ENCODE measurements at places on chromosomes 7 and 10.

GRCh38 chr7:43764039-43764761, 5.7 kb downstream of the BLVRA start:
- no peak for DNase-seq

DNA sequence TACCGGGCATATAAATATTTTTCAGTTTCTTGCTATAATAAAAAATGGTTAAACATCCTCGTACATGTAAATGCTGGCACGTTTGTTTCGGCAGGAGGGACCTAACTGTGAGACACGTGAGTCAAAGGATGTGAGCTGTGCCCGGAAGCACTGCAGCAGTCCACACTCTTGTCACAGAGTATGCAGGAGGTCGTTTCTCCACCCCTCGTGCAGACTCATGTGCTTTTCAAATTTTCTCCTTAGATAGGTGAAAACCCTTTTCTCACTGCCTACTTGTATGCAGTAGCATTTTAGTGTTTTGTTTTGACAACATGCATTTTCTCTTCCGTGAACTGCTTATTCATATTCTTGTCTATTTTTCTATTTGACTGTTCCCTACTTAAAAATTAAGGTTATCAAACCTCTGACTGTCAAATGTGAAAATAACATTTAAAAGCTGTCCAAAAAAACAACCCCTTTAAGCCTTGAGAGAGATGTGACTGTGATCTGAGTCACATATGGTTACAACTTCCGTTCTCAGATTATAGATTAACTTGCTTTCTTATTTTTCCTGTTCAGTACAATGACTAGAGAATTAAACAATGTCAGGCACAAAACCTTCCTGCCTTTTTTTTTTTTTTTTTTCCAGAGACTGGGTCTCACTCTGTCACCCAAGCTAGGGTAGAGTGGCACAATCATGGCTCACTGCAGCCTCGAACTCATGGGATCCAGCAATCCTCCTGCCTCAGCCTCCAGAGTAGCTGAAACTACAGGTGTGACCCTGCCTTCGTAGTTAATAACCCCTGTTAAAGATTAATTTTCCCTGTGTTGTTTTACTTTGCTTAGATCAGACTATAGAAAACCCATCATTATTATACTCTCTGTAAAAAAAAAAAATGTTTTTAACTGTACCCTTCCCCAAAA, 45.1 kb downstream of the DPY19L1 start:
- DNase-seq, result peak; percentile 30

- DNase-seq, result no peak
These were observed 734 bp upstream of the VGF start for GRCh38 chr7:101165958-101166647.

- no peak for DNase-seq
These were observed 69.5 kb downstream of the RAPGEF5 start for GRCh38 chr7:22287412-22287811.

GRCh38 chr10:68112837-68113236, 3.5 kb downstream of the MYPN start:
- no peak for DNase-seq

DNA sequence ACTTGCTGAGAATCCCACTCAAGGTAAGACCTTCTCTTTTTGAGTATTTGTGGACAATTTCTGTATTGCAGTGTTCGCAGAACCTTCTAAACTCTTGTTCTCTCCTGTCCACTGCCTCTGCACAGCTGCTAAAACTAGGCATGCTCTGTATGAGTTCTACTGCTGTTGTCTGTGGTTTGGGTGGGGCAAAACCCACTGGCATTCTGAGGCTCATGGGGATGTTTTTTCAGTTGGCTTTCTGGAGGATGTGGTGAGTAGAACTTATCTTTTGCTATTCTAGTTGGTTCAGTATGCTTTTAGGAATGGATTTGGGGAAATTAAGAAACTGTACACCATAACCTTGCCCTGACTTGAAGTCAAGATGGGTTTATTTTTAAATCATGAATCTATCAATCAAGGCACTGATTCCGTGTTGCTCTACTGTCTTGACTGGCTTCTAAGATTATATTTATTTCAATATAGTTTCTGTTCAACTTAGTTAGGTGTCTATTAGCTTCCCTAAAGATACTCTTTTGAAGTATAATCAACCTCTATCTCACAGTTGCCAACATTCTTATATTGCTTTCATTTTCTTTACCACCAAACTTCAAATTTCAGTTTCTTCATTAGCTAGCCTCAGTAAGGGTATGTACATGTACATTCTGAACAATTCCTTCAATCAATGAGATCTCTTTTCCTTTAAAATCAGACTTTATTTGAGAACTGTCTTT, 25.0 kb upstream of the C1GALT1 start:
- peak; percentile 11 for DNase-seq

GRCh38 chr10:52949899-52950298, 177.3 kb upstream of the MBL2 start:
- DNase-seq, result no peak

DNA sequence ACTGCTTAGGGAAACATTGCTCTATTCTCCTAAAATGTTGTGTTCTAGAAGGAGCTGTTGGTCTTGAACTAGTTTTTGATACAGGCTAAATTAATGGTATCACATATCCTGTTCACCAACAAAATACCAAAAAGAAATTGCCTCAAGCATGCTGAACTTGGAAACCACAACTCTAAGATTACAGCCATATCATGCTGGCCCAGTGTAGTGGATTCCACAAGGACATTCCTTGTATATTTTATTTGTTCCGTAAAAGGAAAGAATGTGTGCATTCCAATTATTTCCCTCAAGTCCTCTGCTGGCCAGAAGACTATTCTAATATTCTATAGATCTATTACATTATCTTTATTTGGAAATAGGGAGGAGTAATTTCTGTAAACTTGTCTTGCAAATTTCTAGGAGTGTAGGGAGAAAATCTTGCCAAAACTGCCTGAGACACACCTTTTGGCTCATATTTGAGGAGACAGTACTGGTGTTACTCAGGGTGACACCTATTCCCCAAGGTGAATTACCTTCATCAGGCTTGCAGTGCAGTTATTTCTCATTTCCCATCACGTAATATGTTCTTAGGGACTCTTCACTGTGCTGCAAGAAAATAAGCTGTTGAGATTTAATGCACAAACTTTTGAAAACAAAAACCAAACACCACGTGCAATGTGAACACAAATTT, 1.9 kb upstream of the NEBL start:
- no peak for DNase-seq

DNA sequence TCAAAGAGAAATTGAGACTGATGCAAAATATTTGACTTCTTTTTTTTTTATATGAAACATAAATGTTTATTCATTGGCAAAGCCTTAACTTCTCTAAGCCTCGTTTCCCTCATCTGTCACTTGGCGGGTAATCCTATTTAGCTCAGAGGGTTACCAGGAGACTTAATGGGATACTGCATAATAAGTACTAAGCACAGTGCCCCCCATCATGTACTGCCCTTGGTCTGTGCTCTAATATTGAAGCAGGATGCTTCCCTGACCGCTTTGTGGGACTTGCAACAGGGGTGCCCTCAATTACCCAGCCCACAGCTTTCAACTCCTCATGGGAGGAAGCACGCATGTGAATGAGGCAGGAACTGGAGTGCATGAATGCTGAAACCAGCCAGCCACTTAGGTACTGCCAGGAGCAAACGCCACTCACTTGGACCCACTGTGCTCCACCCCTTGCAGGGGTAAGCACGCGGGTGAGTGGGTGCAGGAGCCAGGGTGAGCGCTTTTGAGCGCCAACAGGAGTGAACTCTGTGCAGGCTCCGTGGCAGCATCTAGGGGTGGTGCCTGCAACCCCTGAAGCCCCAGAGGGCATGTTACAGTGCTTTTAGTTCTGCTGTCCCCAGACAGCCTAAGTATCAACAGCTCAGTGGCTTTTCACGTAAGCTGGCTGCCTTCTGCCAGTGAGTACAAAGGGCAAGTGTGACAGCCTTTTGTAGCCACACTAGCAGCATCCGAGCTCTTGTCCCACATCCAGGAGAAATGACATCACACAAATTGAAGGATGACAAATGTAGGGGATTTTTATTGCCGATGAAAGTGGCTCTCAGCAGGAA, 209.8 kb upstream of the C7orf33 start:
- DNase-seq, result no peak

DNA sequence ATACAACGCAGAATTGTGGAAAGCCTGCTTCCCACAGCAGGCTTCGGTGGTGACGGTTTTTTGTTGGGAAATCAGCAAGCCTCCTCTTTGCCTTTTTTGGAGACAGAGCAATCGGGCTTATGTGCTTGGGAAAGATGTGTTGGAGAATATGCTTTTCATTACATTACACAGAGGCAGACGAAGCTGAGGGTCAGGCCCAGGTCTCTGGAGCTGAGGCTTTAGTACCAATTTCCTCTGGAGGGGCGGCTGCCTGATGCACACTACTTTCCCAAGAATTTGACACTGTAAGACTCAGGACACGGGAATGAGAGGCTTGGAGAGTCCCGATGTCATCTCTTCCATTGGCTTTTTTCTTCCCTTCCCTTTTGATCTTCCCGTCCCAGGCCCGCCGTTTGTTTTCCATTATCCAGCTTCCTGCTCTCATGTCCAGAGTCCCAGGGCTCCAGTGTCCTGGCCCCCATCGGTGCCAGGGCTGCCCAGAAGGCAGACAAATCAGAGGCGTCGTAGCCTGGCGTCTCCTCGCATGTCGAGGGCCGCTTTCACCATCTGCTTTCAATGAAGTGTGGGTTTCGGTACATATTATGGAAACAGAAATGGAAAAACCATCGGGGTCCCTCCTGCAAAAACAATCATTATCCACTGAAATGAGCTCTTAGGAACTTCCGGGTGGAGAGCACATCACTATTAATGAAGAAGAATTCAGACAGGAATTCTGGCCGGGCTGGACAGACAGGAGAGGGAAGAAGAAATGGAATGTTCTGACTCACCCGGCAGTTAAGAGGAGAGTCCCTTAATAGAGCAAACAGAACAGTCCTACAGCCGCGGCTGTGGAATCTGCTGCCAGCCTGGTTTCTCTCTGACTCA, 123.0 kb upstream of the JCAD start:
- DNase-seq, result no peak

GRCh38 chr10:26869528-26869927, 8.8 kb upstream of the ABI1 start:
- no peak for DNase-seq
